ENCODE measurements at places on chromosomes 2 and 18.
A peak's percentile ranks its signal among the peaks of the same experiment; 100 is the strongest.

DNA sequence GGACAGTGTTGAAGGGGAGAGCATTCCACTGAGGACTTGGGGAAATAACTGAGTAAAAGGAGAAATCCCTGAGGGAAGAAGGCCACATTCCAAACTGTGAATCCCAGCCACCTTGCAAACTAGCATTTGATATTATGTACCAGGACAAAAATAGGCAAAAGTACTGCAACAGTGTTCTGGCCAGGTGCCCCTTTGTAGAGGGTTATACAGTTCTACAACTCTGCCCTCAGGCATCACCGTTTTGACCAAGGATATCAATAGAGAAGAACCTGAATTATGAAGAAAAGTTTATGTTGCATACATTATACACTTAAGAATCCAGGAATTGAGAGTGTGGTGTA, 20.6 kb upstream of the CAVIN2 start:
- no peak for DNase-seq

GRCh38 chr2:185466915-185467314, 271.7 kb upstream of the FSIP2 start:
- no peak for DNase-seq

GRCh38 chr18:10025711-10026670, 112.2 kb downstream of the VAPA start:
- no peak for DNase-seq

GRCh38 chr2:238786792-238787490, 60.9 kb upstream of the TWIST2 start:
- no peak for DNase-seq

- no peak for DNase-seq
Measured at GRCh38 chr2:57523304-57523703, 523.3 kb upstream of the VRK2 start.

- DNase-seq = no peak
Measured at GRCh38 chr18:69999656-70000055, 52.0 kb upstream of the CD226 start.

DNA sequence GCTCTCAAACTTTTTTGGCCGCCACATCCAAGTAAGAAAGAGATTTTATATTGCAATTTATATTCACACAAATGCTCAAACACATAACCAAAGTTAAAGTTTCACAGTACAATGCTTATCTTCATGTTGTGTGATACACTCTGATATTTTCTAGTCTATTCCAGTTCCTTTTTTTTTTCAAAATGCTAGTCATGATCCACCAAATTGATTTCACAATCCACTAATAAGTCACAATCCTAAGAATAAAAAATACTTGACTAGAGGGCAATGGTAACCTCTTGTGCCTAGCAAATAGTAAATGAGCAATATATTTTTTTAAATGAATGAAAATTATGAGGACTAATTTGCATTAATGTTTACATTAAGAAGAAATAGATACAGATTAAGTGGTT, 5.8 kb upstream of the PTPN4 start:
- DNase-seq = no peak

DNA sequence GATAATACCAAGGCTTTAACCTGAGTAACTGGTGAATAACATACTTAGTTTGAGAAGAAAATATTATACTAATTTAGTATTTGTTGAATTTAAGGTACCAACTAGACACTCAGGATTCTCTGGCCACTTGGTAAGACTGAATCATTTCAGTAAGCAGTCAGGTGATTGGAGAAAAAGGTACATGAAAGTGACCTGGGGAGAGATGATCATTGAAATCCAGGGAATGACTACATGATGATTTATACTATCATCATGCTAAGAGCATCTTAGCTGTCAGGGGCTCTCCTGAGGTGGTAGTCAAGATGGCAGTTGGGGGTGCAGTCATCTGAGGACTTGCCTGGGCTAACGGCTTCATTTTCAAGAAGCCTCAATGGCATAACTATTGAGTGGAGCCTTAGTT, 571.2 kb upstream of the ACVR2A start:
- DNase-seq = no peak

DNA sequence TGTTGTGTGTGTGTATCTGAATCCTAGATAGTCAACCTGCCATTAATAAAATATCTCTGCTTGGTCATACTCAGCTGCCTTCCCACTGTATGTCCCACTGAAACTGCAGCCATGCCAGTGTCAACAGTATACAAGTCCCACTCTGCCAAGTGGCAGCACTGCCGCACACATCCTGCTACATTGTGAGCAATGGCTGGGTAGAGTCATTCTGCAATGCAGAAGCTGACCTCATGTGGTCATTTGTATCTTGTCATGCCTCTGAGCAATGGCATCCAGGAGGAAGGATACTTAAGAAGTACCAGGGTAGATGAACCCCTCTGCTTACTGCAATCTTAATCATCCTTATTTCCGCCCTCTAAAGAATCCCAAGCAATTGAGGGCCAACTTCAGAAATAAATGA, 302.2 kb upstream of the DDX18 start:
- DNase-seq = no peak

- DNase-seq = no peak
Measured at GRCh38 chr2:190841707-190842505, 38.7 kb upstream of the GLS start.

DNA sequence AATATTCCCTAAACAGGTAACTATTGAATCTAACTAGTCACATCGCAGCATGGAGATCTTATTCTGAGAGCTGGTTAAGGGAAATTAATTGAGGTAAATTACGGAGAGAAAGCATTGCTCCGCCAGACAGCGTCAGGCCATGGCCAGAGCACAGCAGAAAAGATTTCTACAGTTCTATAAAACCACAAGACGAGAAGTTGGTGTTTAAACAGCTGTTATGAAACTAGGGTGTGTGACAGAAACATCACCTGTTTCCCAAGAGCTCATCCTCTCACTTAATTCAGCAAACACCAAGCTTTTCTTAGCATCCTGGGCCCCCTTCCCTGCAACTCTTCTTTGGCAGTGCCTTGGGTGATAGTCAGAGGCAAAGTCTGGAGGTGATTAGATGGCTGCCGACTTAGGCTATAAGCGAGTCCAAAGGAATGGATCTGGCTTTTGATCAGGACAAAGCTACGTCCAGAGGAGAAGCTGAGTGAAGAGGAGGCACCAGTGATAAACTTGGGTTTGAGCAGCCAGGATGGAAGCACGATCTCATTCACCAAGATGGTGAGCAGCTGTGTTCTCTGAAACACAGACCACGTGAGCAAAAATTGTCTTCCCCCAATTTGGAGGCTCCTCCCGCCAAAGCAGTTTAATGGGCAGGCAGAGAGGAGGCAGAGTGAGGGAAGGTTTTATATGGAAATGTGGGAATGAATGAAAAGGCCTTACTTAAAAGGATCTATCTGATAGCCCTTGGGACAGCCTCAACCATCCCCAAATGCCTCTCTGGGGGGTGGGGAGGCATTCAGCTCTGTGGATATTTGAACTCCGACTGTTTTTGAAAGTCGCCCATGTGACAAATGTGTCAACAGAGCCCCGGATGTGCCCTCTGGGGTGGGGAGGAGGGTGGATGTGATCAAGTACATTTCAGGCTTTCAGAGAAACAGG, 57.8 kb downstream of the PKDCC start:
- peak; percentile 93 for DNase-seq

GRCh38 chr18:59881728-59882656, 17.8 kb upstream of the PMAIP1 start:
- DNase-seq = no peak

DNA sequence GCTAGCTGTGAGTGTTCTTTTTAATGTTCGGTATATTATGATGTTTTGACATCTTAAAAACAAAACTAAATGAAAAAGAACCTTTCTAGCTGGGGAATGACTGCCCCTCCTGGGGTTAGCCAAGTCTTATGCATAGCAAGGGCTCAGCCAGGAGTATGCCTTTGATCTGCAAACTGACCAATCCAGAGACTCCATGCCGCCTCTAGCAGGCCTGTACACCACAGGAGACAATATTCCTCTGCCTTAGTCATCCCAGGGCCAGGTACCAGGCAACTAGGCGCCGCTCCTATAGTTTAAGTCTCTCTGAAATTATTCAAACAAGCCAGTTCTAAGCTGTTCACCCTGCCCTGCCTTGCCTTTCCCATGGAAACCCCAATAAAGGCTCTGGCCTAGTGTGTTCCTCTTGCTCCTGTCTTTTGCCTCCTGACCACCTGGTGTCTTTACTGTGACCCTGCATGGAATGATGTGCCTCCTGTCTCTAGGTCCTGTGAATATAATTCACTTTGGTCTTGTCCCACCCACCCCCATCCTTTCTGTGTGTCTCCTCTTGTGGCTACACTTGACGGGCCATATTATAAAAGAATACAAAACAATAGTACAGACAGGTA, 52.0 kb upstream of the CHN1 start:
- no peak for DNase-seq

DNA sequence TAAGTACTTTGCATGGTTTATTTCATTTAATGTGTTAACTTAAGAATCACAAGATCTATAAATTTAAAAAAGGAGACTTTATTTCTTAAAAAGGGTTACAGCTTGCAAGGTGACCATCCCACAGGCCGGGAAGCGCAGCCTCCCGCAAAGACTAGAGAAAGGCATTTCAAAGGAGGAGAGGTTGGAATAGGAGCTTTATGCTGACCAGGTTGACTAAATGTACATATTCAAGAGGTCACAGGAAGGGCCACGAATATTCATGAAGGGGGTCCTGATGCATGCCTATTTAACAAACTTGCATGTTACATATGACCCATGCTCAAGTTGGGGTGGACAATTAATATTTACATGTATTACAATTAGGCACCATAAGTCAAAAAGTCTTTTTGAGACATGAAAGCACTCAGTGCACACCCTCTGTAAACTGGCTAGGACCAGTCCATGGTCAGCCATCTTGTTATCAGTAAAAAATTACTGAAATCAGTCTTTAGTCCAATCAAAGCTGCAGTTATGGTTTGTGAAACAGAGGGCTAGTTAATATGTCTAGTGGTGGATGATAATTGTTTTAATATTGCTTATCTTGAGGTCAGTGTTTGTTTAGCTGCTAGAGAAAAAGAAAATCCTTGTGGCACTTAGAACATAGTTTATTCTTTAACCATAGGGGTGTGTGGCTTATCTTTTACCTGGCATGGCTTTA, 169.3 kb downstream of the KCNE4 start:
- DNase-seq = no peak

- DNase-seq = no peak
Measured at GRCh38 chr2:95372845-95373244, 29.7 kb upstream of the FAHD2A start.

DNA sequence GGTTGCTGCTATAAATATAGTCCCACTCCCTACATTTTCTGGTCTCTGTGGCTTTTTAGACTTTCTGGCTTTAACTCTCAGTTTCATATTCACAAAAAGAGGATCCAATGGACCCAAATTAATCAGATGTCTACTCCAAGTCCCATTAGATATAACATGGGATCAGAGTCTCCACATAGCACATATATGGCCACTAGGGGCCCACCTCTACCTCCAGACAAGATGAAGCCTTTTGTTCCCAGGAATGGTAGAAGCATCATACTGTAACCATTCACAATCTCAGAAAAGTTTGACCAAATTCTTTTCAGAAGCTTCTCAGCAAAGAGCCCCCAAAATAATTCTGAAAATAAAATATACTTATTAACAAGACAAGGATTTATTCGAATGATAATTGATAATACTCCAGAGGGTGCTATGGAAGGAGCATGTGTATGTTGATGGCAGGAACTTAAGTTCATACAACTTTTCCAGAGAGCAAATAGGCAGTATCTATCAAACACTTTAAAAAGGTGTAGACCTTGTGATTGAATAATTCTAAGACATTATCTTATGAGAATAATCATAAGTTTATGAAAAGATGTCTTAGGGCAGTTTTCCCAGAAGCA, 382.3 kb upstream of the CRIM1 start:
- DNase-seq = peak; percentile 41

DNA sequence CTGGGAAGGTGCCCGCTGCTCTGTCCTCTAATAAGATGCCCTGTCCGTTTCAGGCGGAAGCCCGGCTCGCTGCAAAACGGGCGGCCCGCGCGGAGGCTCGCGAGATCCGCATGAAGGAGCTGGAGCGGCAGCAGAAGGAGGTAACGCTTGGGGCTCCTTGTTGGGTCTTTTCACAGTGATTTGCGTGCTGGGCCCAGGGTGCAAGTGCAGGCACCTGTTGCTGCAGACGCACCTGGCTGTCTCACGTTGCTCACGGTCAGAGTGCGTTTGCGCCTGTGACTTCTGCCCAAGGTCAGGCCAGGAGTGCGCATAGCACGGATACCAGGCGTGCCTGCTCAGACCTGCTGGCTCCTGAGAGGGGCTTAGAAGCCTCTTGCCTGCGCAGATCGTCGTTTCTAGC, 81.1 kb downstream of the LRRFIP1 start:
- no peak for DNase-seq

DNA sequence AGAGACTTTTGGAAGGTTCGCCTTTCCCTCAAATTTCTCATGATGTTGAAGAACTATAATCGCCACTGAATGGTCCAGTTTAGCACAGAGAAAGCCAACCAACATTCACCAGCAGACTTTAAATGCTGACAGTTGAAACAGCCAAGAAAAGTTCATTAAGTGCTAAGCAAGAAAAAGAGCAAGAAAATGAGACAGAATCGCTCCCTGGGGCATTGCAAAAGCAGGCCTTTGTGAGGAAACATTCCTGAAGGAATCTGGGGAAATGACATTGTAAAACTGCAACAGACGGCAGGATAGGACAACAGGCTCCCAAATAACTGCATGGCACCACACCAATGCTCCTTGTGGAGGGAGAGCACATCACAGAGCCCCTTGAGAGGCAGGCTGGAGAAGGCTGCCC, 269.3 kb upstream of the ID2 start:
- no peak for DNase-seq

- peak; percentile 48 for DNase-seq
Measured at GRCh38 chr2:191629001-191629453, 48.9 kb upstream of the NABP1 start.

GRCh38 chr2:1740716-1741589, 3.4 kb downstream of the PXDN start:
- DNase-seq = no peak

- DNase-seq = no peak
Measured at GRCh38 chr2:227192491-227192890, 28.1 kb downstream of the COL4A3 start.

DNA sequence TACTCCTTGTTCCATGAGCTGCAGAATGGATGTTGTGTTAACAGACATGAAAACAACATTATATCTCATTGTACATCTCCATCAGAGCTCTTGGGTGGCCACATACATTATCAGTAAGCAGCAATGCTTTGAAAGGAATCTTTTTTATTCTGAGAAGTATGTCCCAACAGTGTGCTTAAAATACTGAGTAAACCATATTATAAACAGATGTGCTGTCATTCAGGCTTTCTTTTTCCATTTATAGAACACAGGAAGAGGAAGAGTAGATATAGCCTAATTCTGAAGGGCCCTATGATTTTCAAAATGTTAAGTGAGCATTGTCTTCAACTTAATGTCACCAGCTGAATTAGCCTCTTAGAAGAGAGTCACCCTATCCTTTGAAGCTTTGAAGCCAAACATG, 44.3 kb upstream of the CABYR start:
- DNase-seq = no peak

- no peak for DNase-seq
Measured at GRCh38 chr2:128530025-128530573, 211.4 kb upstream of the HS6ST1 start.

GRCh38 chr18:8238507-8238906, 370.7 kb upstream of the RAB12 start:
- no peak for DNase-seq

- DNase-seq = no peak
Measured at GRCh38 chr2:237873421-237873831, 14.0 kb downstream of the RAMP1 start.

Data from CD4-positive, alpha-beta T cell treated with Interleukin-17A for 1 hour (primary cell).